ENCODE measurements at places on chromosomes 16 and 17.

- no peak for DNase-seq
Measured at GRCh38 chr17:78475211-78475610, 96.8 kb downstream of the PGS1 start.

- no peak for DNase-seq
Measured at GRCh38 chr17:66511135-66511534, 208.7 kb downstream of the PRKCA start.

- DNase-seq = no peak
Measured at GRCh38 chr17:40022961-40023541, 7.8 kb downstream of the CSF3 start.

GRCh38 chr17:62085511-62086408 lies 20.7 kb upstream of the MED13 start:
- DNase-seq = peak; percentile 55

DNA sequence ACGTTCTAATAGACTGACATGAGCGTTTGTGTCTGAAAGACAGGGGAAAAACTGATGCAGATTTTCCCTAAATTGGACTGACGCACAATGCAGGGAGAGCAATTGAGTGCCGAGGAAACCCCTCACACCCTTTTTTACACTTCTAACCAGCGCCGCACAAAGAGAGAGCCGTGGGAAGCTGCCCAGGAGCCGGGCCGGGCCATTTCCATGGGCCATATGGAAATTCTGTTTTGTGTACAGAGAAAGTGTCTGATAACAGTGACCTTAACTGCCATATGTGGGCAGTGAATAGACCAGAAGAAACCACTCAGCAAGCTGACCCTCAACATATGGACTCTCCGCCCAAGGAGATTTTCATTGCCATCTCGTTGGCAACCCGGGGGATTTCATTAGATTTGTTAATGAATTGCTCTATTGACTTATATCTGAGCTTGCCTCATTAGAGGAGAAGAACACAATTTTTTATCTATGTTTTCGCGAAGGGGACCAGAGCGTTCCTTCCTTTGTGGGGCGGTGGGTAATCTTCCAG lies 225.9 kb upstream of the IRX3 start:
- DNase-seq = no peak

GRCh38 chr16:31201582-31202413 lies 762 bp downstream of the PYCARD start:
- DNase-seq = no peak
